ENCODE measurements at places on chromosomes 11 and 22.

- no peak for DNase-seq
Observed at GRCh38 chr11:47659276-47659675, 16.9 kb upstream of the MTCH2 start.

DNA sequence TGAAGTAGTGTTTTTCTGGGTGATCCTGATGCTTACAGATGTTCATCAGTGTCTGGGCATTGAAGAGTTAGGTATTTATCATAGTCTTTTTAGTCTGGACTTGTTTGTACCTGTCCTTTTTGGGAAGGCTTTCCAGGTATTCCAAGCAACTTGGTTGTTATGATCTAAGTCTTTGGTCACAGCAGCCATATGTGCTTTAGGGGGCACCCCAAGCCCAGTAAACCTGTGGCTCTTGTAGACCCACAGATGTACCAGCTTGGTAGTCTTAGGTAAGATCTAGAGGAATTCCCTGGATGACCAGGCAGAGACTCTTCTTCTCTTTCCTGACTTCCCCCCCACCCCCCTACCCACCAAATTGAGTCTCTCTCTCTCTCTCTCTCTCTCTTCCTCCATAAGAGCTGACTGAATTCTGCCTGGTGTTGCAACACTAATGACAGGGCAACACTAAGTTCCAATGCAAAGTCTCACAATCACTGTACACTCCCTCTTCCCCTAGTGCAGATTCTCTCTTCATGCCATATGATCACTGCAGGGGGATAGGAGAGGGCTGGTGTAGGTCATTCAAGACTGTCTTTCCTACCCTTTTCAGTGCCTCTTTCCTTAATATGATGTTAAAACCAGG lies 24.5 kb upstream of the MMP8 start:
- DNase-seq = no peak

GRCh38 chr11:10109806-10110205 lies 184.2 kb downstream of the SBF2 start:
- no peak for DNase-seq

DNA sequence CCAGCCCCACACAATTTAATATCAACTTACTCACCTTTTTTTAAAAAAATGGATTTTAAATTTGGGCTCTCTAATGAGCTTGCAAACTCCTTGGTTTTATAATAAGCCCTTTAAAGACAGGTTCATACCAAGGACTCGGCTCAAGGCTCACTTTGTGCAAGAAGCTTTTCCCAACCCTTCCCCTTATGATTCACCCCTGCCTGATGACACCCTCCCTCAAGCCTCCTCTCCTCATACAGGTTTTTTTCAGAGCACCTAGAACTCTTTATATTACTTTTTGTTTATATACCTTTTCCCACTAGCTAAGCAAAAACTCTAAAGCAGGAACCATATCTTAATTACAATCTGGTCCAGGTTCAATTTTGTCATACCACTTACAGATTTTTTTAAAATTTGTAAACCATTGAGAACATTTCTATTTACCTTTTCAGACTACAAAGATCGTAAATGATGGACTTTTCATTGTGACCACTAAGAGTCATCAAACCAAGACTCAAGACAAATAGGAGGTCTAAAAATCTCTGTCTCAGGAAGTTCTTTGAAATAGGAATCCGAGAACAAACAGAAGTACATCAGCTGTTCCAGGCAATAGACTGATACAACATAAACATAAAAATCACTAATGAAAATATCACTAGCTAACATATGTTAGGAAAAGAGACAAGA lies 13.1 kb upstream of the EXPH5 start:
- DNase-seq = no peak

DNA sequence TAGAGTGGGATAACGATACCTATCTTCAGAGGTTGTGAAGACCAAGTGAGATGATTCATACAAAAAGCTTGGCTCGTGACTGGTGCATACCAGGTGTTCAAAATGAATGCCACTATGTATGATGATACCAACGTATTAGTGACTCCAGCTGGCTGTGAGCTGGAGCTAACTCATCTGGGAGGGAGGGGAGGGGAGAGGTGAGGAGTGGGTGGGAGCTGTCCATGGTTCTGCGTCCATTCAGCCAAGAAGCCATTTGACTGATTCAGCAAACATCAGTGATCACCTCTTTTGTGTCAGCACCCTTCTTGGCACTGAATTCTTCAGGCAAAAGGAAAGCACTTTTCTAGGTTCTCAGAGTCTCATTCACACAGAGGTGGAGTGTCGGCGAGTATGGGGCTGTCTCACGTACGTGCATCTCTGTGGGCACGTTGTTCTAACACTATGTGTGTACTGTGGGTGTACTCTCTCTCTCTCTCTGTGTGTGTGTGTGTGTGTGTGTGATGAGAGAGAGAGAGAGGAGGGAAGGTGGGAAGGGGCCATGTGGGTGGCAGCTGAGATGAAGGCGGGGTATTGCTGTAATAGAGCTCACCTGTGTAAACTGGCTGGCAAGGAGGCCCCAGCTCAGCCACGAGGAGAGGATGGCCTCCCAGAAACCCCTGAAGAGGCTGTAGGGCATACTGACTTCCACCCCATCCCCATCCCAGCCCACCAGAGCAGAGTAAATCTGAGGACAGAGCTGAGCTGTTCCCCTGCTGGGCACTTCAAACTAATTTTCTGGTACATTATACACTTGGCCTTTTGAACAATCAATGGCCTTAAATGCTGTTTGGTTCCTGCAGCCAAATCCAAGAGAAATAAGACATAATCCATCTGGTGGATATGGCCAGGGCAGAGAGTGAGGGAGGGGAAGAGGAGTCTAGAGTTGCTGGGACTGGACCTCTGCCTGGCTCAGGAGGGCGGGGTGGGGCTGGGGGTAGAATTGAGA lies 96.1 kb upstream of the THY1 start:
- DNase-seq = no peak

DNA sequence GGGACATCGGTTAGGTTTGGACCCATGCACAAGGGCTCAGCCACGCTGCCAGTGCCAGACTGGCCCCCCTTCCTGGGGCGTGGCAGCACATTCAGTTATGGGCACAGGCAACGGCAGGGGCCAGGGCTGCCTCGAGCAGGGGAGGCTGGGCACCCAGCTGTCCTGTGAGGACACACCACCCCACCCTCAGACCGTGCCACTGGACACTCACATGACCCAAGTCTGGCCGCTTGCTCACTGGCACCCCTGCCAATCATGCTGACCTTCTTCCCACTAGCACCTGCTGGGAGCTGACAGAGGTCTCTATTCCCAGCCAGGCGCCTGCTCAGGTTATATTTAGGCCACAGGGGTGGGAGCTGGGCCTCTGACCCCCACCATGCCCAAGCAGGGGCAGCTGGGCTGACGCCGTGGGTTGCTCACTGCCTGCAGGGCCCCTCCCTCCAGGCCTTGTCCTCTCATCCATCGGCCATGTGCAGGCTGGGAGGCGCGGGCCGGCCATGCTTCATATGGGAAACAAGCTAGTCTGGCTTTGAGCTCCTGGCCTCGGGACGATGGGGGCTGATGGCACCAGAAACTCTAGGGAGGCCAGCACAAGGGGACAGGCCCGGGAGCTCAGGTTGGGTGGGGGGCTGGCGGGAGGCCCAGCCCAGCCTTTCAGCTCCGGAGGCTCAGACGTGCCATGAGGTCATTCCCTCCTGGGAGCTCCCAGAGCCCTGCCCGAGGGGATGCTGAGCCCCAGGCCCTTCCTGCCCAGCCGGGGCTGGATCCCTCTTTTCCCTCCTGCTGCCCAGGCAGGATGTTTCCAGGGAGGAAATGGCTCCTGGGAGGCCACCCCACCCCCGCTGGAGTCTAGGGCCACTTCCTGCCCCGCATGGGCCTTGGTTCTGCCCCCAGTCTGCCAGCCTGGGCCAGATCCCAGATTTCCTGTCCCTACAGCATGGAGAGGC lies 15.2 kb upstream of the TBX1 start:
- no peak for DNase-seq

GRCh38 chr11:123474994-123475393 lies 44.9 kb downstream of the GRAMD1B start:
- DNase-seq = no peak

- DNase-seq = no peak
Observed at GRCh38 chr22:26542831-26543230, 30.6 kb upstream of the TFIP11 start.

DNA sequence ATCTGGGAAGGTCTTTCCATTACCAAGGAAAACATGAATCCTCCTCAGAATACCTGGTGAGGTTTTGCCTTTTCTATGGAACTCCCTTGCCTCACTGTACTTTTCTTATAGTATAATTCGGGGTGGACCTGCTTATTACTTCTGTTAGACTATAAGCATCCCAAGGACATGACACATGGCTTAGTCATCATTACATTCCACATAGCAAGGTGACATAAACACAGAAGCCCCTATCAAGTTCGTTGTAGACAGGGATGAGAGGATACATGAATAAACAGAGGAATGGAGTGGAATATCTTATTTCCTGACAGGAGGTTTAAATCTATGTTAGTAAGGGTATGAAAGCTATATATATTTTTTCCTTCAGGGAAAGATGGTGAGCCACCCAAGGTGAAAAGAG lies 532.2 kb upstream of the CCDC90B start:
- DNase-seq = no peak

Data from breast epithelium (tissue), 4 donors.